ENCODE measurements at places on chromosomes 5 and 9.

GRCh38 chr5:52922384-52922783 is 66.8 kb upstream of the ITGA2 start:
- DNase-seq, result peak; percentile 11

DNA sequence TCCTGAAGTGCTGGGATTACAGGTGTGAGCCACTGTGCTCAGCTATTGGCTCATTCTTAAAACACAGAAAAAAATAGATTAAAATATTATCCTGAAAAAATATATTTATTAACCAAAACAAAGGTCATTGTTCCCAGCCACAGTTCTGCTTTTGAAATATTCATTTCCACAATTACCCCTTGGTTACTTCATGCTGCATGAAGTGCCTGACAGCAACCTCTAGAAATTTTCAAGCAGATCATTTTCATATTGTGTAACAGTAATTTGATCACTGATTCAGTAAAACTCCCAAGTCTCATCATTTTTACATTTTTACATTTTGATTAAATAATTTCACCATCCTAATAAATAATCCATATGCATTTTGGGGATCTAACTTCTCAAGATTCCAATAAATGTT is 18.8 kb upstream of the GNAQ start:
- no peak for DNase-seq

- no peak for DNase-seq
Measured at GRCh38 chr5:60226128-60226527, 332.6 kb upstream of the PDE4D start.

DNA sequence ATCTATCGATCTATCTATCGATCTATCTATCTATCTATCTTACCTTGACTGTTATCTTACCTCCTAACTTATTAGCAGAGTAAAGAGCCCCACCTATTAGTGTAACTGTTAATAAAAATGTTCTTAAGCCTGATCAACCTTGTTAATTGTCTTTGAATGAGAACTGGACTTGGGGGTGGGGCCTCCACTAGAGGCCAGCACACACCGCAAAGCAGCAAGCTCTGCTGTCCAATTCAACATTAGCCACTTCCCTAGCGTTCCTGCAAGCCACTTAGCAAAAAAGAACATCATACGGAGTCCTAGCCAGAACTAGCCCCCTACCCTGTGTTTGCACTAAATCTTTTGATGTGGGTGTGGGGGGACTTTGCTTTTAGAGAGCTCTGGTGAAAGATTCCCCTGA is 515.8 kb downstream of the KDM4C start:
- DNase-seq, result peak; percentile 7

DNA sequence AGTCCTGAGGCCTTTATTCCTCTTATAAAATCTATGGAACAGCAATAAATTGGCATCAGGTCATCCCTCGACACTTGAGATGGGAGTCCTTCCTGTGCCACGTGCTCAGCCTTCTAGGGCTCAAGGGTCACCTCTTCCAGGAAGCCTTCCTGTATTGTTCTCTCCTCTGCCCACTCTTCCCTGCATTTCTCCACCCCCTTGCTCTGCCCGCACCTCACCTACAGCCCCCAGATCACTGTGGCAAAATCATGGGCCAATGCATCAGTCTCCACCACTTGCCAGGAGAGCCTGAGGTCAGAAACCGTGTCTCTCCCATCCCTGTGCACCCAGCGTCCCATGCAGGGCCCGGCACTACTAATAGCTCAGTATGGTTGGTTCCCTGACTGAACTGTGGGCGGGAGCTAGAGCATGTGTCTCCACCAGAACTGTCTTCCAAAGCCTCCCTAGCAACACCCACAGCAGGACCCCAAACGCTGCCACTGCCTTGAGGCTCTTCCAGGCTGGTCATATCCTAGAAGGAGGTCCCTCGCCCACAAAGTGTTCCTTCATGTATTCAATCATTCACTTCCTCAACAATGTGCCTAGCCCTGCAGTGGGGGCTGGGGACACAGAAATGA is 13.5 kb downstream of the DUSP1 start:
- no peak for DNase-seq

DNA sequence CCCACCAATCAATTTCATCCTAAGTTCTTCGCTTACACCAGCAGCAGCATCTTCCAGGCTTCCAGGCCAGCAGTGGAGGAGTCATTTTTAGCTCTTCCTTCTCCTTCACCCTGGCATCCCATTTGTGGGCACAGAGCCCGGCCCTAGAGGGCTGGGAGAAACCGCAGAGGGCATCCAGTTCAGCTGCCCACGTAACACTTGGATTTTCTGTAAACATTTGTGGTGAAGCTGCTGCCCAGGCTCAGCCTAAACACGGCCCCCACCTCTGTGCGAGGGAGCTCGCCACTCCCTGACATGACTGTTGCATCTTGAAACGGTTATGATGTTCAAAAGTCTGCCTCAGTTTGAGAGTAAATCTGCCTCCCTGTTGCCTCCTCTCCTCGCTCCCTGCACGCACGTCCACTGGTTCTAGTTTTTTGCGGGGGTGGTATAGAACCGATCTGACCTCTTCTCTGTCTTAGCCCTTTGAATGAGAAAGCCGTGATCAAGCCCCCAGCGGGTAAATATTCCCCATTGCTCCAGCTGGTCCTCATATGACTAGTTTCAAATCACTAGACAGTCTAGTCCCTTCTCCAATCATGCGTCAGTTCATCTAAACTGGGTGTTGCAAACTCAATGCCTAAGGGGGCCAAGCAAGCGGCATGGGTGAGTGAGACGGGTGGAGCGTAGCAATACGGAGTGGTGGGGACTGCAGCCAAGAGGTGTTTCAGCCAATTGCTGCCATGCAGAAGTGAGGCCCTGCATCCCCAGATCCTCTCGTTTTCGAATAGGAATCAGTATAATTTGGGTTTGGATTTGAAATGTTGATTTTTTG is 34.9 kb upstream of the N4BP3 start:
- peak; percentile 88 for DNase-seq

DNA sequence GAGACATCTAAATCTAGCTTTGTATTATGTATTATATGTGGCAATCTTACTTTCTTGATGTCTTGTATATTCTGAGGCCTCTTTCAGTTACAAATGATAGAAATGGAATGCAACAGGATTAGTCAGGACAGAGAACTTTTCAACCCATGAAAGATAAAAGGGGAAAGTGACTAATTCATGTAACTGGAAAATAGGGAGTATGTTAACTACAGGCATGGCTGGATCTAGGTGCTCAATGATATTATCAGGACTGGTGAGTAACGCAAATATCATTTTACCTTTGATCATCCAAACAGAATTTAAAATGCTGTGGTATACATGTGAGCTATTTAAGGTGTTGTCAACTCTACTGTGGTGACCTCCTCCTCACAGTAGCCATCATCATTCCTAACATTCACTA is 215.7 kb upstream of the GLRA1 start:
- peak; percentile 34 for DNase-seq

GRCh38 chr9:89810431-89810830 is 205.6 kb downstream of the GADD45G start:
- no peak for DNase-seq

GRCh38 chr5:158286827-158287226 is 427.9 kb upstream of the CLINT1 start:
- DNase-seq, result no peak

- peak; percentile 66 for DNase-seq
Measured at GRCh38 chr5:169970911-169971765, 9.2 kb downstream of the INSYN2B start.

DNA sequence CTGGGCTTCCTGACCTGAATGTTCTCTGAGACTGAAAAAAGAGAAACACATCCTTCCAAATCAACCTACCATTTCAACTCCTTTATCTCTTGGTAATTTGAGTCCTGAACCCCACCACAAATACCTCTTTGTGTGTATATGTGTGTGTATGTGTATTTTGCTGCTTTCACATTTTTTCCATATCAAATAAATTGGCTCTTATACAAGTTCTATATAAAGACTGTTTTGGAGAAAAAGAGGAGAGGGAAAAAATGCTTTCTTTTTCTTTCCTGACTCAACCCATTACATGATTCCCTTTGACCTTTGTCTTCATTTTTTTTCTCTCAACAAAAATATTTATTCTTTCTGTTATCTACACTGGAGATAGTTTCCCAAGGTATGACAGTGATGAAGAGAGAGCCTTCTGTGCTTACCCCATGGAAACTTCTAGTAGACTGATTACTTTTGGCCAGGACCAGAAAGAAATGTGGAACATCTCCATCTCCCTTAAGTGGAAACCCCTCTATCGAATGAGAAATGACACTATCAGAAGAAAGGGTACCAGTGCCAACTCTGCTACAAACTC is 85.3 kb downstream of the PAPPA start:
- DNase-seq, result no peak

GRCh38 chr9:18122171-18122570 is 351.8 kb upstream of the ADAMTSL1 start:
- no peak for DNase-seq
